Activated CD4-positive, alpha-beta memory T cell treated with anti-CD3 and anti-CD28 coated beads, Interleukin-2, amount 10 ng/mL, durations not matched to agents 7 days and 5 days (primary cell): ENCODE measurements at places on chromosomes 16 and 17. TPM values are rescaled to one million over a fixed set of nuclear protein-coding genes. Genes with fewer than 3 reads are reported as not detected.
A peak's percentile ranks its signal among the peaks of the same experiment; 100 is the strongest.

Gene RNF135
- 9.2 TPM for total RNA-seq

Gene IGFBP4
- 28.4 TPM for total RNA-seq

Gene PRAC1
- total RNA-seq, result not detected

Gene AURKB
- total RNA-seq, result 167 TPM

DNA sequence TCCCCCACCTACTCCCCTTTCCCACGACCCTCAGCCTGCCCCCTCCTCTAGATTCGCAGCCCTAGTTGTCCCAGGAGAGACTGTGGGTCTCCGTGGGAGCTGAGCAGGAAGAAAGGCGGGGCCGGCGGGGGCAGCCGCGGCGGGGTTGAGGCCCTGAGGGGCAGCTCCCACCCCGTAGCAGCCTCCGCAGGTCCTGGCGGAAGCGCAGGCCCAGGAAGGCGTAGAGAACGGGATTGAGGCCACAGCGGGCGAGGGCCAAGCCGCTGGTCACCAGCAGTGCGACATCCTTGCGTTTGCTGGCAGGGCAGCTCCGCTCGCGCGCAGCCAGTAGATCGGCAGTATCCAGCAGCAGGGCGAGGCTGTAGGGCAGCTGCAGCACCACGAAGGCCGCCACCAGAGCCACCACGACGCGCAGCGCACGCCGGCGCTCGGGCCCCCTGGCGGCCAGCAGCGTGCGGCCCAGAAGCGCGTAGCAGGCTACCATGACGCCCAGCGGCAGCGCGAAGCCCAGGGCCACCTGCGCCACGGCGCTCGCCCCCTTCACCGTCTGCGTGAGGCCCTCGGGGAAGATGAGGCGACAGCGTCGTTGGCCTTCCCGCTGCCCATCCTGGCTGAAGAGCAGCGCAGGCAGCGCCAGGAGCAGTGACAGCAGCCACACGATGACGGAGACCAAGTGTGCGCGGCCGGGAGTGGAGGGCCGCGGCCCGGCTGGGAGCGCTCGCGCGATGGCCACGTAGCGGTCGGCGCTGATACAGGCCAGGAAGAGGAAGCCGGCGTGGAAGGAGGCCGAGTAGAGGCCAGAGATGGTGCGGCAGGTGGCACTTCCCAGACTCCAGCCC is 1.9 kb downstream of the CCR10 start:
- peak; percentile 80 for DNase-seq

DNA sequence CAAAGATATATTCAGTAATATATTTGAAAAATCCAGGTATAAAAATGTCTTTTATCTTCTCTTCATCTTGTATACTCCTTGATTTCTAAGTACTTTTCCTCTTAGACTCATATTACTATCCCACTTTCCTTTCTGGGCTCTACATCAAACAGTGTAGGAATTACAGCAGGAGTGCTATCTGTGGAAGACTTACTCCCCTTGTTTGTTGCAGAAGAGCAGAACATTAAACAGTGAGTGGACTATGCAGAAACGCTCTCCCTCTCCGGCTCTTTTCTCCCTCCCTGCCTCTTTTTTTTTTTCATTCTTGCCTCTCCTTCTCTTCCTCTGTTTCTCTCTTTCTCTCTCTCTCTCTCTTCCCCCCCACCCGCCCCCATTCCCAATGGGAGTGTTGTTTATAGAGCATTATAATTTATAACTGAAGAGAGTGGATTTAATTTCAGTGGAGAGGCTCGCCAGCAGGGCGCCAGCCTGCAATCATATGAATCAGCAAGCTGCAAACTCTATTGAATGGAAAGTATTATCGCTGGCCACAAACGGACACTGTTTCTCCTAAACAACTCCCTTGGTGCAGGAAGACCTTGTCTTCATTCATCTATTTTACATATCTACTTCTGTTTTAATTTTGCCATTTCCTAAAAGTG is 242.3 kb upstream of the TBX2 start:
- no peak for DNase-seq

DNA sequence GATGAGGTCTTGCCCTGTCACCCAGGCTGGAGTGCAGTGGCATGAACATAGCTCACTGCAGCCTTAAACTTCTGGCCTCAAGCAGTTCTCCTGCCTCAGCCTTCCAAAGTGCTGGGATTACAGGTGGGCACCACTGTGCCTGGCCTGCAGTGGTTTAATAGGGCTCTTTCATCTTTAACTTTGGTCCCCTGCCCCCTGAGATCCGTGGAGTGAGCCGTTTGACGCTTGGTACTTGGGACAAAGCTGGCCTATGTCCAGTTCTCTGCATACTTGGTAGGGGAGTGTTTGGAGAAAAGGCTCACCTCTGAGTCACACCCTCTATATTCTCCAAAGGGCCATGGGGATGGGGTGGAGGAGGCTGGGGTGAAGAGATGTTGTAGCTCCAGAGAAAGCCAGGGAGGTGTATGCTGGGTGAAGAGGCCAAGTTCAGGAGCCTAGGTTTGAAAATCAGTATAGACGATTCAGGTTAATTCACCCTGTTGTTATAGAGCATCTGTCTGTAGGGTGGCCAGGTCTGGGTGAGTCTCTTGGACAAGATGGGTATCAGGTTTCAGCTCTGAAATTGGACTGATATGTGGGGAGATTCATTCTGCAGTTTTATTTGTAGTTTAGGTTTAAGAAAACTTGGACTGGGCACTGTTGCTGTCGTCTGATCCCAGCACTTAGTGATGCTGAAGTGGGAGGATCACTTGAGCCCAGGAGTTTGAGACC is 17.6 kb downstream of the ABCC1 start:
- DNase-seq, result no peak
